Cortex of kidney (tissue), 1 donor: ENCODE measurements at places on chromosomes 12 and 14.

- DNase-seq = no peak
Measured at GRCh38 chr12:75944097-75944904, 87.3 kb downstream of the PHLDA1 start.

- no peak for DNase-seq
Measured at GRCh38 chr14:55912344-55912743, 205.9 kb upstream of the PELI2 start.

DNA sequence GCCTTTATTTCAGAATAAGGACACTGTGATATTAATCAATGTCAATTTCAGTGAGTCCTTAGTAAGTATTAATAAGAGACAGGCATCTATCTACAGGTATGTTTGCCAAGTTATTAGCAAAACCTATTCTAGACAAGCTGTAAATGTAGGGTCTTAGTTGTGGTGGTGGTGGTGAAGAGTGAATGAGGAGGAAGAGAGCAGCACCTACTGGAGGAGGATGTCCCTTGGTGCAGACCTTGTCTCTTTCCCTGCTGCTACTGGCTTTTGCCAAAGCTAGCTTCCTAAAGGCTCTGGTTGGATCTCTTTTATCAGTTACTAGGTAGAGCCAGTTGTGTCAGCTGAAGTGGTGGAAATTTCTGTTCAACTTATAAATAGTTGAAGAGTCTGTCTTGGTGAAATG lies 304.8 kb upstream of the ATP2B1 start:
- no peak for DNase-seq

DNA sequence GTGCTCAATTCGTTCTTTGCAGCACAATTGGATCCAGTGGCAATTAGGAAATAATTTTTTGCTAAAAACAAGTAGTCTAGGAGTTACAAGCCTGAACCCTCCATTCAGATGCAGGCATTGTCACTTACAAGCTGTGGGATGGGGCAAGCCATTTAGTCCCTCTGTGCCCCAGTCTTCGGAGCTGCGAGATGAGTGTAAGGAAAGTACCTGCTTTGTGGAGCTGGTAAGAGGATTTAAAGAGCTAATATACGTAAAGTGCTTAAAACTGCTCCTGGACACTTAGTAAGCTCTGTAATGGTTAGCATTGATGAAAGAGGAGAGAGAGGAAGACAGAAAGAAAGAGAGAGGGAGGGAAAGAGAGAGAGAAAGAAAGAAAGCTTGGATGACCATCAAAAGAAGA lies 112.5 kb downstream of the LGMN start:
- no peak for DNase-seq

DNA sequence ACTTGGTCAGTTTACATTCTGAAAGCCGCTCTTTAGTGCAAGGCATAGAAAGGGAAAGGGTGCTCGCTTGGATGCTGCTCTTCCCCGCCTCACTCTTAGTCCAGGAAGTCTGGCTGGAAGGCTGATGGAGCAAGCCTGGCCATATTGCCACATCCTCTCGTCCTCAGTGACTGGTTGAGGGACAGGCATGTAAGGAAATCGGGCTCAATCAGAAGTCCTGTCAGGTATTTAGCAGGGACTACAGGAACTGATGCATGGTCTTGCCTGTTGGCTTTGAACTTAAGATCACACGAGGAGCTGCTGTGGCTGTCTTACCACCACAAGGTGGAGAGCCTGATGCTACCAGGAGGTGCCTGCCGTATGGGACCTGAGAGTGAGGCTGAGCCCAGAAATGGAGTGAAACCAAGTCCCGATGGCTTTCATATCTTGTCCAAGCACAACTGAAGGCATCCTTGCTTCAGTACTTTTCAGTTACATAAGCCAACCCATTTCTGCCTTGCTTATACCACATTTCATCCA lies 10.7 kb upstream of the C12orf75 start:
- DNase-seq = no peak

- DNase-seq = no peak
Measured at GRCh38 chr12:15787778-15788177, 1.4 kb downstream of the EPS8 start.

- no peak for DNase-seq
Measured at GRCh38 chr14:105413544-105413886, 6.1 kb upstream of the MTA1 start.

DNA sequence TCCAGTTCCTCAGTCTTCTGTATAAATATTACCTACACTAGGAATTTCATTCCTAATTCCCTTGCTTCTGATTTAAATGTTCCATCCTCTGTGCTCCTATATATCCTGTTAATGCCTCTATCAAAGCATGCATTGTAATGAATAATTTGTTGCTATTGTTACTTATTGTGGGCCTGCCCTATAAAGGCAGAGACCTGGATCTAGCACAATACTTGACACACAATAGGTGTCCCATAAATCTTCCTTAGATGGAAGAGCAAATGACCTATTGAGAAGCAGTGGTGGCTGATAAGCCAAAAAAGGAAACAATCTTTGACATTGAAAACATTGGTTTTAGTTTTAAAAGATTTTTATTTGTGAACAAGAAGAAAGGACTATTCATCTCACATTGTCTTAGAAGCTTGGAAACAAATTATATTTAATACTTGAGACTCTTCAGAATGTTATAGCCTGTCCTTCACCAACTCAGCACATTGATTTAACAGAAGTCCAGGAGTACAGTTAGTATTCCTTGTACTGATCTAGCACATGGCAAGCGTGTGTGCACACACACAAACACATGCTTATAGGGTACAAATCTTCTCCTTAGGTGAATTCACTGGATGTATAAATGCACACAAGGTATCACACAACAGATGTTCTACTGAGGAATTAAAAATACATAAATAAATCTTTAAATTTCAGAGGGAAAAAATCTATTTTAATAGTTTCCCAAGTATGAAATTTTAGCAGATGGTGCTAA lies 135.9 kb downstream of the DUSP6 start:
- no peak for DNase-seq

DNA sequence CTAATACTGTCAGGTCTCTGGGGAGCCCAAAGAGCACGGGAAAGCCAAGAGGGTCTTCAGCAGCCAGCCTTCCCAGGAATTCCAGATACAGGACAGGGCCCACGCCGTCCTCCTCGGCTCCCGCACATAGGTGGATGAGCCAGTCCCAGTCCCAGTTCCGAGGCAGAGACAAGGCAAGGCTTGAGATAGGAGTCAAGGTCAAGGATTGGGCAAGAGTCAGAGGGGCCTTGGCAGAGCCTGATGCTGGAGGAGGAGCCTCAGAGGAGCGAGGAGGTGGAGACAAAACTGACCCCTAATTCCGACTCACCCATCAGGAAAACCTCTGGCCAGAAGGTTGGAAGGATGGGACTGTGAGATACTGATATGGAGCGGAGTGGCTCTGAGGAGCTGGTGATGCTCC lies 21.0 kb downstream of the KRT80 start:
- no peak for DNase-seq

- DNase-seq = no peak
Measured at GRCh38 chr14:58430156-58430555, 2.6 kb downstream of the KIAA0586 start.

DNA sequence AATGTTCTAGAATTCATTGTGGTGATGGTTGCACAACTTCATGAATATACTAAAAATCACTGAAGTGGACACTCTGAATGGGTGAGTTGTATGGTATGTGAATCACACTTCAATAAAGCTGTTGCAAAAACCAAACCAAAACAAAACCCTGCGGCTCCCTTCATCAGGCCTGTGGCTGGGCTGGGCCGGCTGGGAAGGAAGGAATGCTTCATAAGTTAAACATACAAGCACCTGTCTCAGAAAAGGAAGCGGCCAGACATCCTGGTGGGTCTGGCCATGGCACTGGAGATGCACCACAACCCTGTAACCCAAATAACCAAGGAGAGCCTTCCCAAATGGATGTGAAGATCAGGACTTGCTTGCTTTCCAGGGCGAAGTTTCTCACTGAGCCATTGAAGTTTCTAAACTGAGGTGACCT lies 34.9 kb downstream of the TTC7B start:
- DNase-seq = no peak

GRCh38 chr12:122999986-123000420 lies 19.5 kb downstream of the ARL6IP4 start:
- no peak for DNase-seq

DNA sequence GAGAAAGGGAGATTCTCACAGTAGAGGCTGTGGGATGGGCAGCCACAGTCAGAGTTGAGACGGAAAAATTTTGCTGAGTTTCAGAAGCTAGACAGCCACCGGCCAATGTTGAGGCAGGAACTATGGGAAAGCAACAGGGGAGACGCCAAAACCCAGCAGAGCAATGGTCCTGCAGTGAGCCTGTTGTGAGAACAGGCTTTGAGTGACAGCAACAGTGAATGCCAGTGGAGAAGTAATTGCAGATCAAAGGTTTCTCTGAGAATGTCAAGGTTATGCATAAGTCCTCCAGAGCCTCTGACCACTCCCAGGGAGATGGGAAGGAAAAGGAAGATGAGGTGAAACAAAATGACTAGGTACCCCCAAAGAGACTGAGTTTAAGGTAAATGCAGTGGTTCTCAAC lies 54.2 kb upstream of the DAAM1 start:
- DNase-seq = no peak

DNA sequence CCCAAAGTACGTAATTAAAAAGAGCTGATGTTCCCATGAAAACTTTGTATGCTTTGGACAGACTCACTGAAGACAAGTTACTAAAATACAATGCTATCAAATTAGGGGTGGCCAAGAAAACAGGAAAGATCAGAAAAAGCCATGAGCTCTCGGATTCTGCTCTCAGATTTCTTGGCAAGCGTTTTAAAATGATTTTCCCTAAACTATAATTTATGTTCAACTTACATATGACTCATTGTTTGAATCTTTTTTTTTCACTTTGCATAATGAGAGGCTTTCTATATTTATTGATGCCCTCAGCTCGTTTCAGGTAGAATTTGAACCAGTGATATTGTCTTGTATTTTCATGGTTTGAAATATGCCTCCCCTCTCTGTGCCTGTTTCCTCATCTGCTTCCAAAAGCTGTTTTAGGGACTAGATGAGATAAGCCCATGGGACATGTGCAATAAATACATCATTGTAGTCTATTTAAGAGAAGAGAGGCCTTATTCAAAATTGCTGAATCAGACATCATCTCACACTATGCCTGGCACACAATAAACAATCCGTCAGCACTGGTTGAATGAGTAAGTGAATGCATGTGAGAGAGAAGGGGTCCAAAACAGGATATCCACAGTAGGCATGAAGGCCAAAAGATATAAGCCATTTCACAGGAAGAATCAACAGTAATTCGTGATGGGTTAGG lies 4.7 kb upstream of the IPO8 start:
- no peak for DNase-seq

DNA sequence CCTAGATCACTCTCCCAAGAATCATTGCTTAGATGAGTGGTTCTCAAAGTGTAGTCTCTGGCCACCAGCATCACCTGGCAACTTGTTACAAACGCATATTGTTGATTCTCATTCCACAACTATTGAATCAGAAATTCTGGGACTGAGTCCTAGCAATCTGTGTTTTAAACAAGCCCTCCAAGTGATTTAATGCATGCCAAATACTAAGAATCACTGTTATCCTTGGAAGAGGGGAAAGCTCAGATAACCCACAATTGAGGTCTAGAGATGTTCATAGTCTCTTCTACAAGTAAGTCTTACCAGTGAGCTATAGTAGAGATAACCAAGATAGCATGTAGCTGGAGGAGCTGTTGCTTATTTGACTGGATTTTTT lies 666.6 kb downstream of the DIO2 start:
- DNase-seq = no peak

DNA sequence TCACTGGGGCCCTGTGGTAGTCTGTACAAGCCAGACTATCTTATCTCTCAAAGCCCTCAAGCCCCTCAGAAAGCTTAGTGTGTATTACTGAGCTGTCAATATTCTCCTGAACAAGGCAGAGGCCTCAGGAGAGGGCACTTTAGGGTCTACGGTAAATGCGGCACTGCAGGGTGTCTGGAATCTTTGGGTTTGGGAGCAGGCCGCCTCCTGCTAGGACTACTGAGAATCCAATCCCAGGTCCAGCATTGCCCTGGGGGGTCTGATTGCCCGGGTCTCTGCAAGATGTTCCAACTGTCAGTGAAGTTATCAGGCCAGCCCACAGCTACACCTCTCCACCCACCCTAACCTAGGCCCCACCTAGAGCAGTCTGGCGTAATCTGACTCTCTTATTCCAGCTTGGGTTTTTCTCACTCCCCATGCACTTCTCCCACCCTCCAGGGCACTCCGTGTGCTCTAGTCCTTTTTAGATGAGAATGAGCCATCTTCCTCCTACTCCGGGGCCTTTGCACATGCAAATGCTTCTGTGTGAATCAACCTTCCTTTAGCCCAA lies 4.3 kb upstream of the ZFP36L1 start:
- no peak for DNase-seq

DNA sequence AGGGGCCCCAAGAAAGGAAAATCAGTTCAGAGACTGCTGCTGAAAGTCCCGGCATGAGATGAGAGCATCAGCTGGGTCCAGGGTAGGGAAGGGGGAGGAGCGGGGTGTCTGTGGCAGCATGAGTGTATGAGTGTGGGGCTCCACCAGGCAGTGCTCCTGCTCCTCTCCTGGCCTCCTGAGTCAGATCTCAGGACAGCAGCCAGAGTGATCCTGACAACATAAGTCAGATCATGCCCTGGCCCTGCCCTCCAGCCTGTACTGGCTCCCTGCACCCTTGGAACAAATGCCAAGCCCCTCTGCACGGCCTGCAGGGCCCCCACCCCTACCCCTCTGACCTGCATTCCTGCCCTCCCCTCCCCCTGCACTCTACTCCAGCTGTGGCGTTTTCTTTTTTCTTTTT lies 24.2 kb upstream of the LRP1-AS start:
- no peak for DNase-seq

DNA sequence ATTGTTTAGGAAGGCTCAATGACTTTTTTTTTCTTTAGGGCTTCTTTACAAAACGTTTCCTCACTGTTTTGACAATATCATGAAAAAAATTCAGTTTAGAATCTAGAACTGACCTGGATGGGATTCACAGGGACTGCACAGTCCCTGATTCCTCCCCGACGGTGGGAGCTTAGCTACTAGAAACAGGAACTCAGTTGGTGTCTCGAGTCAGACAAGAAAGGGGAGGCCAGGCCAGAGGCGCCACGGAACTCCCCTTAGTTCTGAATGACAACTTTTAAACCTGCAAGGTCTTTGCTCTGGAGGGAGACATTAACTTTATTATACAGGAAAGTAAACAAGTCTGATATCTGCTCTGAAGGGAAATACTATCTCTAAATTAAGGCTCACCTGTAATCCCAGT lies 45.4 kb upstream of the SRP54 start:
- DNase-seq = no peak

- DNase-seq = no peak
Measured at GRCh38 chr12:124677552-124678356, 110.3 kb upstream of the NCOR2 start.

- no peak for DNase-seq
Measured at GRCh38 chr14:62118461-62118860, 356.2 kb downstream of the SNAPC1 start.

DNA sequence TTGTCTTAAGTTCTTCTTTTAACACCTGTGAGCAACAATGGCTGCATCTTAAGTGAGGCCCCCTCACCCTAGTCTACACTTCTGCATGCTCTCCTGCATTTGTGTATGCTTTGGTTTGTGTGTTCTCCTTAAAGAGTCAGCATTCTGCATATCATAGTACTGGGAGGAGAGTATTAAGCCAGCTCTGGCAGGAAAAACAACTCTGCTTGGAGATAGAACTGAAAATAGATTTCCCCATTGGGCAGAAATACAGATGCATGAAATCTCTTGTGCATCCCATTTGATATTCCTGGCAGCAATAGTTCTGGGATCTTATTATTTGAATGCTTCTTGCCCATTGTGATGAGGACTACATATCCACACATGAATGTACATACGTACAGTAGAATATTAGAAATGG lies 70.6 kb upstream of the PRICKLE1 start:
- no peak for DNase-seq

GRCh38 chr12:2944401-2945047 lies 14.7 kb upstream of the TEAD4 start:
- DNase-seq = no peak

GRCh38 chr12:105892362-105892910 lies 246.3 kb downstream of the NUAK1 start:
- DNase-seq = no peak
